ENCODE measurements at places on chromosomes 16 and 17. TPM values are rescaled to one million over a fixed set of nuclear protein-coding genes. Genes with fewer than 3 reads are reported as not detected.

Gene CHST4
- 0.08 TPM for polyA plus RNA-seq

Gene KRT20
- polyA plus RNA-seq, result not detected

Gene SDR42E2
- not detected for polyA plus RNA-seq

Gene PDXDC1
- 37.4 TPM for polyA plus RNA-seq

Measured in SK-N-SH (cell line).